SK-N-SH treated with all-trans-retinoic acid at 6 μM for 48 hours (cell line): ENCODE measurements at places on chromosomes 5 and 9.

DNA sequence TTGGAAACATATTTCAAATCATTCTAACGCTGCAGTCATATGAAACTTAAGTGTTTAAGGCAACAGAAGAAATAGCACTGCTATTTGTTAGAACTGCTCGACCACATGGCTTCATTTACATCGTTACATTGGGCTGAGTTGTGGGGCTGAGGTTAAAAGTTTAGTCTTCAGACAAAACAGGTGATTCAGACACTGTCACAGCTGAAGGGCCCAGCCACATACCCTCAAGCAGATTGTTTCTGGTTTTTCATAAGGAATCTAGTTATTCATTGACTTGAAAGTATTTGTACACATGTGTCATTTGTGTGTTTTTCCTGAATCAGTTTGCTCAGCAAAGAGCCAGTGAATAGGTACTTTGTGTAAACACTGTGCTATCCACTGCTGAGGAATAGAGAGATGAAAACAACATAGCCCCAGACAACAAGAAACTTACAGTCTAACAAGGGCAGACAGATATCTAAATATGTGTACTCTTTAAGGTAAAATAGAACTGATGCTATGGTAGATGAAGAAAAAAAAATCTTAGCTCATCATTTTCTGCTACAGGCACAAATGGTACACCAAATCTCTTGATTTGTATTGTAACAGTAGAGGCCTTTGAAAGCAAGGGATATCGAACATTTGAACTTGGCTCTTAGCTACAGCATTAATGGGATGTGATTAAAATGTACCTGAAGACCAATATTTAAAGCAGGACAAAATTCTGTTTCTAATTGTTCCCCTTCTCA, 357.6 kb upstream of the RPS23 start:
- peak; percentile 59 for ATAC-seq

- peak; percentile 57 for ATAC-seq
These were observed 75.6 kb downstream of the ST8SIA4 start for GRCh38 chr5:100827481-100827889.

GRCh38 chr9:120587328-120587727, 7.4 kb upstream of the CDK5RAP2 start:
- ATAC-seq = peak; percentile 24; the same call in 2 of the 3 replicates

- ATAC-seq = no peak
These were observed 145.2 kb upstream of the ABCA1 start for GRCh38 chr9:105073147-105073546.

GRCh38 chr5:113680534-113680933, 167.0 kb downstream of the YTHDC2 start:
- ATAC-seq = no peak

- no peak; the same call in 2 of the 3 replicates for ATAC-seq
These were observed 254.2 kb upstream of the TRPC7 start for GRCh38 chr5:136619556-136619955.

- no peak for ATAC-seq
These were observed 19.4 kb upstream of the SEC16A start for GRCh38 chr9:136502196-136502595.

DNA sequence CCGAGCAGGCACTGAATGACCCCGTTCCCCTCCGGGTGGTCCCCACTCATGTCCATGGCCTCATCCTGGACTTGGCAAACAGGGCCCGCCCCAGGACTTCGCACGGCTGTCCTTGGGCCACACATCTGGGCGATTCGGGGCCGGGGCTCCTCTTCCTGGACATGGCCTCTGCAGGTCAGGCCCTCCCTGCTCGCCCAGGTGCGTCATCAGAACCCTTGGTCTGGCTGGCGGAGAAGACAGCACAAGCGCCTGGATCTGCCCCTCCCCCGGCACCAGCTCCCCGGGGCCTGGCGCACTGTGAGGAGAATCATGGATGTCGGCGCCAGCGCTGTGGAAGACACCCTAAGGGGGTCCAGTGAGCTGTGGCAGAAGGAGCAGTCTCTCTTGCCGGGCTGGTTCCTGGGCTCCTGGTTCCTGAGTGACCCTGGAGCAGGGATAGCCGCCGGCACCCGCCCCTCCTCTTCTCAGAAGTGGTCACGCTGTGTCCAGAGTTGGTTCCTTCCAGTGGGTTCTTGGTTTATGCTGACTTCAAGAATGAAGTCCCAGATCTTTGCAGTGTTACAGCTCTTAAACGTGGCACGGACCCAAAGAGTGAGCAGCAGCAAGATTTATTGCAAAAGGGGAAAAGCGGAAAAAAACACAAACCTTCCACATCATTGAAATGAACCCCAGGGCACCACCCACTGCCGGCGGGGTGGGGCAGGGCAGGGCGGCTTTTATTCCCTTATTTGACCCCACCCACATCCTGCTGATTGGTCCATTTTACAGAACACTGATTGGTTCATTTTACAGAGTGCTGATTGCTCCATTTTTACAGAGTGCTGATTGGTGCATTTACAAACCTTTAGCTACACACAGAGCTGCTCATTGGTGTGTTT, 25.9 kb upstream of the SLC12A7 start:
- ATAC-seq = no peak

DNA sequence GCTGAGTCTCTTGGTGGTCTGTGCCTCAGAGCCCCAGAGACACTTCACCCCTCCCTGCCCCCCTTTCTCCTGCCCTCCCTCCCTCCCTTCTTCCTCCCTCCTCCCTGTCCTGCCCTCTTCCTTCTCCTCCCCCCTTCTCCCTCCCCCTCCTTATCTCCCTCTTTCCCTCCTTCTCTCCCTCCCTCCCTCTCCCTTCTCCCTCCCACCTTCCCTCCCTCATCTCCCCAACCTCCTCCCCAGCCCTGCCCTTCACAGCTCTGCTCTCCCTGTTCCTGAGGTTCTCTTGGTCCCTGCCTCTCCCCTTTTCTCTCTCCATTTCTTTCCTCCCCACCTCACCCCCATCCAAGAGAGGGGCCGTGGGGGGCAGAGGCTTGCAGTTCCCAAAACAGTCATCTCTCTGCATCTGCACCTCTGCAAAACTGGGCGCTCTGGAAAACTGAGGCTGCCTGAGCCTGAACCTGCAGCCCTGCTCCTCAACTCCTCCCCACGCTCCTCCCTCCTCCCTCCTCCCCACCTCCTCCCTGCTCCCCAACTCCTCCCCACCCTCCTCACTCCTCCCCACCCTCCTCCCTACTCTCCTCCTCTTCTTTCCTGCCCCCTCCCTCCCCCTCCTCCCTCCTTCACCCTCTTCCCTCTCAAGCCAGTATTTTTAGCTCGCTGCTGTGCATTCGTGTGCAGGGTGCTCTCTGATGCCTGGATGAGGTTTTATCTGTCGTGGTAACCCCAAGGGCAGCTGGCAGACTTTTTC, 219.1 kb downstream of the C9orf50 start:
- peak; percentile 12; the same call in 2 of the 3 replicates for ATAC-seq

DNA sequence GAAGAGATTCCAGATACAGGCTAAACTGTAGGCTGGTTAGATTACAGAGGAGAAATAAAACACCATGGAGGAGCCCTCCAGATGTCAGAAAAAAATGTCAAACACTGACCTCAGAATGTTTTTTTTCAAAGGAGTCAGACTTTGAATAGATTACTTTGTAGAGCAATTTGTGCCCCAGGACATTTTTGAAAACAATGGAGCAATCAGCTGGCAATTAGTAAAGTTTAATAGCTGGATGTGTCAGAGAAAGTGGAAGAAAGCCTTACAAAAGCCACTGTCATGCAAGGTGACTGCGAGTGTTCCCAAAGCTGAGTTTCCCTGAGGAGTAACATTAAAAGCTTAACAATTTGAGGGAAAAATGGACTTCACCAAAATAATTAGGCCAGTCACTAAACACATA, 417.8 kb upstream of the CTNND2 start:
- no peak for ATAC-seq

- ATAC-seq = no peak
These were observed 83.6 kb upstream of the PLPP1 start for GRCh38 chr5:55618318-55618717.

- no peak for ATAC-seq
These were observed 142.2 kb downstream of the BAAT start for GRCh38 chr9:101242651-101243050.

GRCh38 chr9:97900738-97901565, 21.3 kb downstream of the TRMO start:
- peak; percentile 80 for ATAC-seq

DNA sequence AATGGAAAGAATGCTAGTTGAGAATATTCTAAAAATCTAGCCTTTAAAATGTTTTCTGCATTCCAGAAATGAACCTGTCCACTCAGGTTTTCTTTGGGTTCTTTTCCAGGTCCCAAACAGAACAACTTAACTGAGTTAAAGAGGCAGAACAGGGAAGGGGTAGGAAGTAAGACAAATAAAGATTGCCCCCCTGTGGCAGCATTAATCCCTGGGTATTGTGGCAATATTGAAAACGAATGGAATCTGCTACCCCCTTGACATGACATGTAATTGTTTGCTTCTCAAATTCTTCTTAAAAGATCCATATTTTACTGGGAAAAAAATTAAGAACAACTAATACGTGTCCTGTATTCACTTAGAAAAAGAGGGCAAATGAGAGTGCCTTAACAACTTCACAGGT, 9.3 kb upstream of the RBM22 start:
- no peak for ATAC-seq

DNA sequence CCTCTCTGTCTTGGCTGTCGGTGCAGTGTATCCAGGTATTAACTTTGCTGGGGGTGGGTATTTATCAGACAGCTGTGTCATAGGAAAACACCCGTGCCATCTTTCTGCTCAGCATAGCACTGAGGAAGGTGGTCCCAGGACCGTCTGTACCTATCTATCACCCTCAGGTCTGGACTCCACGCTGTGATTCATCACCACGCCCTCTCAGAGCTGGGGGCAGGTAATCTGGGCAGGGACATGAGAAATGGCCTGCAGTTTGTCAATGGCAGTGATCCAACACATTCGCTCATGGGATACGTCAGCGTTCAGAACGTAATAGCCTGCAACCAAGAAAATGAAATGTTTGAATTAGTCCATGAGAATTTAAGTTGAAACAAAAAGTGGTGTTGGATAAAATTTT, 151.6 kb upstream of the MAP1B start:
- ATAC-seq = no peak

- no peak for ATAC-seq
These were observed 23.5 kb upstream of the ATG10 start for GRCh38 chr5:81948349-81948748.

GRCh38 chr9:97911528-97911927, 10.8 kb downstream of the TRMO start:
- no peak for ATAC-seq

GRCh38 chr5:66960369-66961137, 236.0 kb downstream of the CD180 start:
- ATAC-seq = peak; percentile 78

DNA sequence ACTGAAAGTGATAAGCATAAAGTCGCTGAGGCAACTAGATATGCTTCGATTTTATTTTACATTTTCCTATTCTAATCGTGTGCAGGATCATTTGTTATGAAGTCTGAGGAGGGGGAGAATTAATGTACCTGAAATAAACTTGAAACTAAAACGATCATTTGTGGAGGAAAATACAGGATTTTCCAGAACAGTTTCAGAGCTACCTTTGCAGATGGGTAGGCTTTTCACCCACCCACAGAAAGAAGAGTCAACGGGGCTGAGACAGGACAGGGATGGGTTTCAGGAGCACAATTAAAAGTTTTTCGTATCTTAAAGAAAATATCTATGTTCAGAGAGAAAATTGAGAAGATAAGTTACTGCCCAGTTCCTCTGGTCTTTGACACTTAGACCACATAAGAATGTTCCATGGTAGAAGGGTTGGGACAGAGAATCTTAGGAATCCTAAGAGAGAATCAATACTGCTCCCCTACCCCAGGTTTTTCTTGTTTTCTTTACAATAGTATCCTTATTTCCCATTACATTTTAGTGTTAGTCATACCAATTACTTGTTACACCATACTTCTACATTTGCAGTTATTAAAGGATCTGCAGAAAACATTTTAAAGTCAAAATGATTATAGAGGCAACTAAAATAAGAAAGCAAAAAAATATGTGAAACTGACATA, 211.4 kb downstream of the DEPDC1B start:
- ATAC-seq = no peak

DNA sequence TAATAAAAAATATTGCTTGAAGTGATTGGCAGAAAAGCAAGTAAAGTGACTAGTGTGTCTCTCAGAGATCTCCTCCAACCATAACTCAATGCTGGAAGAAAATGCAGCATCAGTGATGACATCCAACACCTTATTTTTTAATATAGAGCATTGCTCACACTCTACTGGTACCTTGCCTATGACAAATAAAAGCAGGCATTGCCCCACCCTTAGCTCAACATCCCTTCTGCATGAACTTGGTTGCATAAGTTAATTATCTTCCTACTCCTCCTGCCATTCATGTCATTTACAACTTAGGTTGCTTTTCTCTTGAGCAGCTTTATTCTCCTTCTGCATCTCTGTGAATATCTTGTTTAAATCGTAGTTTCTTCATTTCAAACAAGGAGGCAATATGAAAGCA, 41.2 kb downstream of the FEM1C start:
- no peak for ATAC-seq

GRCh38 chr5:146071171-146071570, 34.2 kb downstream of the PLAC8L1 start:
- no peak for ATAC-seq

DNA sequence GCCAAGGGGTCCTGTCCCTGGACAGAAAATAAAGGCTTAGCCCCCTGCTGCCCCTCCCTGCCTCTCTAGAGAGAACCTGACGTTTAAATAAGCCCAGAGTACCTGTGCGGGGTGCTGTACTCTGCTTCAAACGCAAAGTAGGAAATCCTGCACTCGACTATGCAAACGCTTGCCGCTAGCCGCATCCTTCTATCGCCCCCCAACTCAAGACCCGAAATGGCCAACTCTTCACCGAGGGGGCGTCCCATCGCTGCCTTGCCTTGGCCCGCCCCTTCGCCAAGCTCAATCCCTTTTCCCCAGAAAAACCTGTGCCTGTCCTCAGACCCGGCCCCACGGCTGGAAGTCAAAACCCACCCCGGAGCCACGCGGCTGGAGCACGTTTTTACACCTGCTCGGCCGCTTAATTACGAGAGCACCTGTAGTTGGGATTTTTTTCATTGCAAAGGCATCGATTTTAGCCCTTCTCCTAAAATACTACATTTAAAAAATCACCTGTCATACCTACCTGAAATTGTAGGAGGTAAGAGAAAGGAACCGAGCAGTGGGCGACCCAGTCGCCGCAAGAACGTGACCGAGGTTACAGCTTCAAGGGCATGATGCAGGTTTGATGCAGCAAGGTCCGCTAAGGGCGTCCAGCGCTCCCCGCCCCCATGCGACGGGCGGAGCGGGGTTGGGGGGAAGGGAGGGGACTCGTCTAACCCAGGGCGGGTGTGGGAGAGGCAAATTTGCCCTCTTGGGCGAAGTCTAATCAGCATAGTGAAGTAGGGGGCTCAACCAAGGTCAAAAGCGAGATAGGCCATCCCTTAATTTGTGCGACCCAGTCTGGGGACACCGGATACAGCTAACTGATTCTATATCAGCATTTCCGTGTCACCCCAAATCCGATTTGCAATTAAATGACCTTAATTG, 3.5 kb downstream of the ELAVL2 start:
- no peak for ATAC-seq

DNA sequence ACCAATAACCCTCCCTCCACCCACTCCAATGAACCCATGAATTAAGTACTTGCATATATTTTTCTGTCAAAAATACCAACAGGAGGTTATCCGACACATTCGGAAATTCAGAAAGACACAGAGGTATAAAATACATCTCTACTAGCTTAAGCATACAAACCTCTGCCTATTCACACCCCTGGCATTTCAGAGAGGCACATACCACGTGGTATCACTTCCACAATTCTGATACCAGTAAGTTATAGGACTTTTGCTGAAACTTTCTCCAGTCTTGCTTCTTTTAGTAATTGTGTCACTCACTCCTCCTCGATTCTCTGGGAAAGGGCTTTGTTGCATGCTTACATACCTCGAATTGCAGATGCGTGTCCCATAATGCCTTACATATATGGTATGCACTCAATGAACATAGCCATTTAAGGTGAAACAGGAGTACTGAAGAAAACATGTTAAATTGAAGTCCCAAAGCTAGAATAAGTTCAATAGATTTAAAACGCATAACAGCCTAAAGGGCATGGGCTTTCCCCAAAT, 58.1 kb downstream of the TLE1 start:
- no peak for ATAC-seq
